Cortex of kidney (tissue), 1 donor: ENCODE measurements at places on chromosomes 1 and 21.

GRCh38 chr1:89081005-89081404 is 16.0 kb upstream of the GBP1 start:
- no peak for DNase-seq

- no peak for DNase-seq
Measured at GRCh38 chr1:54542962-54543539, 5.0 kb upstream of the ACOT11 start.

- no peak for DNase-seq
Measured at GRCh38 chr1:11134251-11134897, 34.7 kb upstream of the EXOSC10 start.

- no peak for DNase-seq
Measured at GRCh38 chr1:164748253-164748899, 189.4 kb downstream of the PBX1 start.

DNA sequence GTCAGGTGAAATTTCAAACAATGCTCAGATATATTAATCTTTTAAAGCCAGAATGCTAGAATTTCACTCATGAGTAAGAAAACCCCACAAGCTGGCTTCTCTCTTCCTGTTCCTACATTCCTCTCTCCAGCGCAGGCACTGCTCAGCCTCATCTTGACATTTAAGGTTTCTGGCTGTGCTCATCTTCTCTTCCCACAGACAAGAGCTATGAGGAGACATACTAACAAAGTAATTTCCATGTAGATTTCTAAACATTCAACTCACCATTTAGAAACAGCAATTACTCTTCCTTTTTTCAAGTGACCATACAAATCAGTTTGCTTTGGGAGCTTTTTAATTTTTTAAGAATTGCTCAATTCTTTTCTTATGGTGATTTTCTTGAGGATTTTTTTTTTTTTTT is 7.8 kb upstream of the LRRC8D start:
- no peak for DNase-seq

- DNase-seq: no peak
Measured at GRCh38 chr1:163531345-163531744, 209.6 kb downstream of the NUF2 start.

- no peak for DNase-seq
Measured at GRCh38 chr1:230293390-230293700, 132.8 kb downstream of the PGBD5 start.

DNA sequence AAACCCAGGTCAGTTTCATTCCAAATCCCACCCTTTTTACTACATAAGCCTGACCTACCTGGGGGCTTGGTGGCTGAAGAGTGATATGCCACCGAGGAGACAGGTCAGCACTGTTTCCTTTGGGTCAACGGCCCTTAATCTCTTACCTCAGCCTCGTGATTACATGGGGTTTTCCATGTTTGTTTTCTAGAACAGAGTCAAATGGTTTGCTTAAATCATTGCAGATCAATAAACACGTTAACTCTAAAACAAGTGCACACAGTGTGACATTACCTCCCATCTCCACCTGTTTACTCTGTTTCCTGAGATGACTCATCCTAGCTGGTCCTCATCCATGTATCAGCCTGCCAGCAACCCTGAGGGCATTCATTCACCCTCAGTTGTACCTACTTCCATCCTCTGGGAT is 40.8 kb upstream of the TP53BP2 start:
- DNase-seq: no peak

DNA sequence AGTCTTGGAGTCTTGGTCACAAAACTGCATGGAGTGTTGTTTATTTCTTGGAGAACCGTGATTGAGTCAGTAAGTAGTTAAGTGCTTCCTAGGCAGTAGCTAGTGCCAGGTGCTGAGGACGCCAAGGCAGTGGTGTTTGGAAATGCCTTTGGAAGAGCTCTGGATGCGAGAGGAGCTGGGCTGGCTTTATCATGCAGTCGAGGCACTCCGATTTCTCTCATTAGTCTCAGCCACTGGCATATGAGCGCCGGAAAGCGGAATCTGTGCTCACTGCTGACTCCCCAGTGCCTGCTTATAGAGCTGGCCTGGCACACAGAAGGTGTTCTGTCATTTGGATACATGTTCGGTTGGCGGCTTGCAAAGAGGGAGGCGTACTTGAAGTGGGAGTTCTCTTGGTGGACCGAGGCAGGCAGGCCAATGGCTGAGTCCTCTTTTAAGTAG is 3.6 kb downstream of the TENT5C start:
- no peak for DNase-seq

- no peak for DNase-seq
Measured at GRCh38 chr1:21192284-21192683, 15.6 kb upstream of the EIF4G3 start.

- DNase-seq: no peak
Measured at GRCh38 chr21:37449302-37449937, 82.8 kb downstream of the DYRK1A start.

GRCh38 chr21:35974775-35975174 is 85.6 kb downstream of the SETD4 start:
- no peak for DNase-seq

- DNase-seq: no peak
Measured at GRCh38 chr1:87821335-87821697, 492.6 kb downstream of the LMO4 start.

GRCh38 chr1:97170300-97170699 is 448.7 kb downstream of the PTBP2 start:
- no peak for DNase-seq

DNA sequence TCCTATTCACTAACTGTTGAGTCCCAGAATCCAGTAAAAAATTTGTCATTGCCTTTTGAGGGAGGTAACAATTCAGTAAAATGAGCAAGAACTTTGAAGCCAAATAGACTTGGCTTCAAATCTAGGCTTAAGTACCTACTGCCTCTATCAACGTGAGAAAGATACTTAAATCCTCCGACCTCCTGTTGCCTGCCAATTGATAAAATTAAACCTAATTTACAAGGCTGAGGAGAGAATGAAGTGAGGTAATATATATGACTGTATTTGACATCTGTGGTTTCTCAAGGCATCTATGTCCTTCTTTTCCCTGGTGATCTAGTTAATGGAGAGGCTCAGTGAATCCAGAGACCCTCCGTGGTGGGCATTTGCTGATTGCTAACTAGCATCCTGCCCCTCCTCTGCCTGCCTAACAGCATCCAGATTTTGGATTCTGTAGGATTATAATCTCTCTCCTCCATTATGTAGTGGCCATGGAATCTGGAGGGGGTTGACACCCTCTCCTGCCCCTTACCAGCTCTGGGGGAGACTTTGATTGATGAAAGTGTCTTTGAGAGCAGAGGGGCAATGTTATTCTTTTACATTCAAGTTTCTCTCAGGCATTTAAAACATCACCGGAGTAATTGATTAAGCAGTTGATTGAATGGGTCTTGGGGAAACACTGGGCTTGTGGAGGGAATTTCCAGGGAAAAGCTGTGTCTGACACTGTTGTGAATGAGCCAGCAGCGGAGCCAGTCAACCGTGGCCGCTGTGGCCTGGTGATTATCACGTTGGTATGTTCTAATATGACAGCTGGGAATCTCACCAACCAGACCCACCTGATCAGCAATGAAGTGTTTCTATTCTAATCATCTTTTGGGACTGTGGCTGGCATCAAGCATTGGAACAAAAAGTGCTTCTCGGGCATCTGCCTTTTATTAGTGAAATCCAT is 140.7 kb upstream of the FAM78B start:
- no peak for DNase-seq

DNA sequence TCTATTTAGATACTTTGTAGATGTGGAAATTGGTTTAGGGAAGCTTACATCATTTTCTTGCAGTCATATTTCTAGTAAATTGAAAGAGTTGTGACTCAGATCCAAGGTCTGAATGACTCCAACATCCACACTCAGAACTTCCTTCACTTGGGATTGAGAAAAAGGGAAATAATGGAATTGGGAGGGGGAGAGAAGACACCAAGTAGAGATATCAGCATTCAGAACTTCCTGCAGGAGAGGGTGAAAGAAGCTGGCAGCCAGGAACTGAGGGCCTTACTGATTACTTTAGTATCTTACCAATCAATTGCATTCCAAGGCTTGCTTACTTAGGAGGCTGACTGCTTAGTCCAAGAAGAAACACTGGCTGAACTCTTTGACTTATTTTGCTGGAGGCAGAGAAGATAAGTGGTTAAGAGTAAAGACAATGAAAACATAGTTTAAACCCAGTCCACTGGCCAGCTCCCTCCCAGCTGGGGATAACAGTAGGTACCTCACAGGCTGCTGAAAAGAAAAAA is 21.7 kb downstream of the APP start:
- no peak for DNase-seq

GRCh38 chr1:78408810-78409209 is 82.0 kb upstream of the PTGFR start:
- DNase-seq: no peak

DNA sequence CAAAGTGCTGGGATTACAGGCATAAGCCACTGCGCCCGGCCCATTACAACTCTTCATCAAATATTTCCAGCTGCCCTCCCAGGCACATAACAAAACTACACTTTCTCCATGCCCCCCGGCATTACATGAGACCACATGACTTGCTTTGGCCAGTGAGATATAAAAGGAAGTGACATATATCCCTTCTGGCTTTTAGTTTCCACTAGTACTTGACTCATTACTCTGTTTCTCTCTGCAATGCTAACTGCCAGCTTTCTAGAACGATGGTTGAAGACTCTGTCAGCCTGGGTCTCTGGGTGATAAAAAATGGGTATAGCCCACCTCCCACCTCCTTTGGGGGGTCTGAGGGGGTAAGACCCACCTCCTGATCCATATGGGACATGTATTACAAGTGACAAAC is 24.2 kb downstream of the ABL2 start:
- no peak for DNase-seq

- no peak for DNase-seq
Measured at GRCh38 chr1:167756730-167757405, 35.1 kb downstream of the MPZL1 start.

GRCh38 chr1:151039521-151039920 is 3.1 kb downstream of the BNIPL start:
- no peak for DNase-seq

DNA sequence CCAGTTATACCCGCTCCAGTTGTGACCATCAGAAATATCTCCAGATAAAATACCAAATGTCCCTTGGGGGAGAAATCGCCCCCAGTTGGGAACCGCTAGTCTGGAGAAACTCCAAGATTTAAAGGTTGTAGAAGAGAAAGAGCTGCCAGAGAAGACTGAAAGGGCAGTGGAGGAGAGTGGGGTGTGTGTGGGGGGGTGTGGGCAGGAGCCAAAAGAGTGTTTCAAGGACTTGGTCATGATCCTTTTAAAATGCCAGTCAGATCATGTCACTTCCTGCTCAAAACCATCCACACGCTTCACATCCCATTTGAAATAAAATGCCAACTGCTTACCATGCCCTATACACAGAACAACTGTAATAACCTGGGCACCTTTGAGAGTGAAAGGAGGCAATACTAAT is 3.4 kb upstream of the HEYL start:
- no peak for DNase-seq

DNA sequence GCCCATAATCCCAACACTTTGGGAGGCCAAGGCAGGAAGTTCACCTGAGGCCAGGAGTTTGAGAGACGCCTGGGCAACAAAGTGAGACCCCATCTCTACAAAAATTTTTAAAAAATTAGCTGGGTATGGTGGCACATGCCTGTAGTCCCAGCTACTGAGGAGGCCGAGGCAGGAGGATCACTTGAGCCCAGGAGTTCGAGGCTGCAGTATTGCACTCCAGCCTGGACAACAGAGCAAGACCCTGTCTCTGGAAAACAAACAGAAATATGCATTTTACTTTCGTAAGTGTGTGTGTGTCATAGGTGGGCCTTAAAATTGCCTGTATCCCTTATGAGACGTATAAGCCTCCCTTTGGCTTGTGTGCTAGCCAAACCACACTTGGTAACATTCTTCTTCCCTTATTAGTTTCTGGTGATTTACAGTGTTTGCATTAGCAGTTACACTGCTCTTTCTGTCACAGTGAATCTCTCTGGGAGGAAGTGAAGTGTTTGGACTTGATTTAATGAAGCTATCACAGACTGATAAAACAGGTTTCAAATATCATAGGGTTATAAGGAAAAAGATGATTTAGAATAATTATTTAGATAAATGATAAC is 48.9 kb upstream of the KIF26B start:
- DNase-seq: no peak

DNA sequence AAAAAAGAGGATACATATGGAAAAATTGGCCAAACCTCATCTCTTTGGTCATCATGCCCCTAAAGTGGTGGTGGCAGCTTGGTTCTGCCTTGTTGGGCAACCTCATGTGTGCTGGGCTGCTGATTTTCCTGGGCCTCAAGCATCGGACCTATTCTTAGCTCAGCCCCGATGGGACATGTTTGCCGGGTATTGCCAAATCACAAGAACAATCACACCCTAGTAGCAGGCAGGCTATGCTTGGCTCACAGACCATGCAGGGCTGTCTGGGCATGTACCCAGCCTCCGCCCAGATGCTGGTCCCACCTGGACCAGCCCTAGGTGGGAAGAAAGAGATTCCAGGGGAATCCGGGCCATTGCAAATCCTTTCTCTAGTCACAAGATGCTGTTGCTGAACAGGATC is 189.4 kb upstream of the FGGY start:
- DNase-seq: no peak

DNA sequence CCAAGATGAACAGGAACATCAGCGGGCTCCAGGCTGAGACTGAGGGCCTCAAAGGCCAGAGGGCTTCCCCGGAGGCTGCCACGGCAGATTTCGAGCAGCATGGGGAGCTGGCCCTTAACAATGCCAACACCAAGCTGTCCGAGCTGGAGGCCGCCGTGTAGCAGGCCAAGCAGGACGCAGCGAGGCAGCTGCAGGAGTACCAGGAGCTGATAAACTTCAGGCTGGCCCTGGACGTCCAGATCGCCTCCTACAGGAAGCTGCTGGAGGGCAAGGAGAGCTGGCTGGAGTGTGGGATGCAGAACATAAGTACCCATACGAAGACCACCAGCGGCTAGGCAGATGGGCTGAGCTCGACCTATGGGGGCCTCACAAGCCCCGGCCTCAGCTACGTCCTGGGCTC is 823.4 kb upstream of the NEGR1 start:
- no peak for DNase-seq

DNA sequence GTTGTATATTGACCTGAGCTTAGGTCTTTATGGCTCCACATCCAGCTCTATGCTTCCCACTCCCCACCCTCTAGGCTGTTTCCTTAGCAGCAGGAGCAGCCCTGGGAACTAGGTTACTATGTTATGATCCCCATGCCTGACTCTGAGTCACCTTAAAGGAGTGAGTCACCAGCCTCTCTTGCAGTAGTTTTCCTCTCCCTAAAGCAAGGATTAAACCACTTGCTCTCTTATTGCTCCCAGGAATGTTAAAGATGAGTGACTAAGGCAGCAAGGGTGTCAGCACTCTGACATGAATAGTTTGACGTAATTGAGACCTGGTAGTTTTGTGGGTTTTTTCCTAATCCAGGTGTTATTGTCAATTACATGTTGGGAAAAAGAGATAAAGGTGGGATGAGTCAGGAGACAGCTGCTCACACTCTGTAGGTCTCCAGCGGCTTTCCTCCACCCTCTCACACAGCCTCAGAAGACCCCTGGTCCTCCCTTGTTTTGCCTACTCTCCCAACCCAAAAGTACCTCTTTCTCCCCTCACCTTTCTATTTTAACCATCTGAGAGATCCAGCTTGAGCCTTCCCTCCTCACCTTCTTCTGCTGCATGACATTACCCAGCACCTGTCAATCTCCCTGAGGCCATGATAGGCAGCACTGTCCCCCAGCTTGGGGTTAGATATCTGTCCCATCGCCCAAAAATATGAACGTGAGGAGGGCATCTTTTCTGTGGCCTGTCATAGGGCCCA is 369.1 kb upstream of the VAMP3 start:
- DNase-seq: no peak
